ENCODE measurements at places on chromosomes 16 and 17.

- DNase-seq: no peak
Measured at GRCh38 chr17:19487024-19487600, 46.5 kb upstream of the SLC47A1 start.

- no peak for DNase-seq
Measured at GRCh38 chr17:17880577-17881196, 43.9 kb upstream of the SREBF1 start.

DNA sequence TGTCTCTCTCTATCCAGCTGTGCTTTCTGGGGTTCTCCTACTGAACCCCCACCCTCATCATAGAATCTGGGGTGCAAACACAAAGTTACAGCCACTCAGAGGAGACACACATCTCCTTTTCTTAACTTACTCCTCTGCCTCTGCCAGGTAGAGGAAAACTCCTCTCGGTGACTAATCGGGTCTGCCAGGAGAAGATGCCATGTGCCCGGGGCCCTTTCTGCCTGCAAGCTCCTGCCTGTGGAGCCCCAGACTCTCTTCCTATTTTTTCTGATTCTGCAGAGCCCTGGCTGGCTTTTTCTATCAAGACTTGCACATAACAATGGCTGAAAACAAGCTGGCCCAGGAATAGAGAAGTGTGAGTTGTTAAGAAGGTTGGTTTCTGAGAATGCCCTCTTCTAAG, 10.4 kb downstream of the SLC6A4 start:
- no peak for DNase-seq

DNA sequence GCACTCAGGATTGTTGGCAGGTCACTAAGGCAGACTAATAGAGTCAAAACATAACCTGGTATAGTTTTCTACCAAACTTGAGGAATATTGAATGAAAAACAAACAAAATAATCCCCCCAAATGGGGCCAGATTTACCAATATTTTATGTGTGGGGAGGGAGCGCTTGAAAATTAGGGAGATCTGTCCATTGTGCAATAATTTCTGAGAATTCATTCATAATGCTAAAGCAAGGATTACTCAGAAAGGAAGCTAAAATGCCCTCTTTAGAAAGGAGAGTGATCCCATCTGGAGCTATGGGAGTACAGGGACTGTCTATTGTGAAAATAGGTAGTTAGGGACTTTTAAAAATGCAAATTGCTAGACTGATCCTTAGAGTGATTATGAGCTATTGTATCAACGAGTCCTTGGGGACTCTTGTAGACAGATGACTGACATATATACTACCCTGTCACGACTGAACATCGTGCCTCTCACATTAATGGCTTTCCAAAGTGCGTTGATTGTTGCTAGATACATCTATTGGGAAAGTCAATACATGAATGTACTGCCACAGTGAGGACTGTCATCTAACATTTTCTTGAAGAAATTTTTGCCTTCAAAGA, 193.6 kb downstream of the AATF start:
- DNase-seq: no peak

- no peak for DNase-seq
Measured at GRCh38 chr16:64311241-64311640, 810.6 kb downstream of the CDH11 start.

Measured in Panc1 (cell line).